ENCODE measurements at places on chromosomes 7 and 10. TPM values are rescaled to one million over a fixed set of nuclear protein-coding genes. Genes with fewer than 3 reads are reported as not detected.

Gene PARD3
- total RNA-seq, result 53.4 TPM

Gene NPFFR1
- not detected for total RNA-seq

Gene ACSM6
- total RNA-seq, result not detected

DNA sequence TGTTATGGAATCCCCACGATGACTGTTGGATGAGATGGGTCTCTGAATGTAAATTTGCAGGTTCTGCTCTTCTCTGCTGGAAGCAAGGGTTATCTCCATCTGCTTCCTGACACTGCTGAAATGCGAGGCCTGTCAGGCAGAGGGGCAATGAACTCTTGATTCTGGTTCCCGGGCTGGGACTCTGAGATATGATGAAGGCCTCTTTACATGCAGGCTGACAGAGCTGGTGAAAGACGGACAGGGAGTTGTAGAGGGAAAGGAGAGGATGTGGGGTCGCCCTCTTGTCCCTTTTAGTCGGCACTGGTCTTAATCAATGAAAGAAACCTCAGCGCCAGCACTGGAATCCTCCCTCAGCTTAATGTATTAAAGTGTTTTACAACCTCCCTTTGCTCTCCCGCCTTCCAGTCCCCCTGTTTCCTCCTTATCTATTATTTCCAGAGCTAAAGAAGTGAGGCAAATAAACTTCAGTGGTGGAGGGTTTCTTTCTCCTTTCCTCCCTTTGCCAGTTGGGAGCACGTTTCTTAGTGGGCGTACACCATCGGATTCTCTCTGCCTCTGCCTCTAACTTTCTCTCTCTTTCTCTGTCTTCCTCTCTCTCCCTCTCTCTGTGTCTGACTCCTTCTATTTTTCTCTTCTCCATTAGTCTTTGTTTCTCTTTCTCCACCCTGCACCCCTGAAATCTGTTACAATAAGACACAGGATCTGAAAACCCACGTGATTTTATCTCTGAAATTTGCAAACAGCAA lies 145.6 kb downstream of the BAMBI start:
- no peaks in the 10 kb centered on the region for H3K27me3 ChIP-seq
- no peaks in the 10 kb centered on the region for H3K36me3 ChIP-seq
- no peak overlapping the region for H3K27ac ChIP-seq
- no peaks in the 10 kb centered on the region for H3K4me1 ChIP-seq
- H3K4me3 ChIP-seq, result no peak overlapping the region

- H3K27ac ChIP-seq, result no peak within 1 kb of the TSS
- DNase-seq, result no peak
- H3K36me3 ChIP-seq, result no peaks in the 10 kb centered on the region
- peaks cover 76% of the 10 kb centered on the region for H3K27me3 ChIP-seq
- H3K4me3 ChIP-seq, result no peak within 1 kb of the TSS
Measured at GRCh38 chr7:101180130-101180755, at the start of gene NAT16. Gene NAT16 (minus strand): TSS chr7:101180293. CDS start chr7:101174807, 5,486 bp downstream.

DNA sequence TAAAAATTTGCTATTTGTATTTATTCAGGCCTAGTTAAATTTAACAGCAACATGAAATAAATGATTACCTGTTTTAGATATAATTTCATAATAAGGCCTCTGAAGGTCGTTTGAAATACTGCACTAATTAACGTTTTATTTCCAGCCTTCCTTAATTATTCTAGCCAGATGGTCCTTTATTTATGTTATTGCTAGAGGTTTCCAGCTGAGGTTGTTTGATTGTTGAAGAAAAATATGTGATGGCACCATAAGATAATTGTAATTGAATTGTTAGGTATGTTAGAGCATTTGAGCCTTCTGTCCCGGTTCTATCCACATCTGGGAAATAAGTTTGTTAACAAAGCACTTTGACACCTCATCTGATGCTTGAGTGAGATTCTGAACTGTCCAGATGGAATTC lies 556.1 kb downstream of the ATRNL1 start:
- DNase-seq, result no peak
- H3K4me3 ChIP-seq, result no peak overlapping the region
- H3K27me3 ChIP-seq, result no peaks in the 10 kb centered on the region

DNA sequence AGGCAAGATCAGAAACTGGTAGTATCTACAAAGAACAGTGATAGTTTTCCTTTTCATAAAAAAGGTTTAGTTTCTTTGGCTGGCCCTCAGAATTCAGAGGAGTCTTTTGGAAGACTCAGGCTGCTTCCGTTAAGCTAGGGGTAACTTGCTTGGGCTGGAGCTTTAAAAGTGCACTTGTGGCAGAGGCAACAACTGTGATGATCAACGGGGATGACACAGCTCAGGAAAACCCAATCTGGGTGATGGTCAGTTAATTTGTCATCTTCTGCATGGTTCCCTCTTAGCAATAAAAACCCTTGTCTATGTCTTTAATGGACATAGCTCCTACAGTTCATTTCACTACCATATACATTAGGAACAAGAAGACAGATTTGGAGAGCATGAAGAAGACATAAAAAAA lies 46.7 kb downstream of the SGMS1 start:
- no peak overlapping the region for H3K4me3 ChIP-seq
- no peak for DNase-seq
- no peaks in the 10 kb centered on the region for H3K36me3 ChIP-seq
- H3K4me1 ChIP-seq, result peaks cover 57% of the 10 kb centered on the region
- H3K27ac ChIP-seq, result no peak overlapping the region

DNA sequence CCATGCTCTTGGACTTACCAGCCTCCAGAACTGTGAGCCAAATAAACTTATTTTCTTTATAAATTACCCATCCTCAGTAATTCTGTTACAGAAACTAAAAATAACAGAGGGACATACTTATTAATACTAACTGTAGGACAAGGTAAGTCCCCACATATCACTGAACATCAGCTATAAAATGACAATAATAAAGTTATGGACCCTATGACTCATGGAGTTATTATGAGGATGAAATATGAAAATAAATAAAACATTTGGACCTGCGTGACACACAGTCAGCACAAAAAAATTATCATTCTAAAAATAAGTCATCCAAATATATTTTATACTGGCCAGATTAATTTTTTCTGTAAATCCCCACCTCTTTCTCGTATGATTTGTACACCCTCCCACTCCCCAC lies 34.9 kb upstream of the ELAPOR2 start:
- DNase-seq, result no peak
- H3K4me1 ChIP-seq, result no peaks in the 10 kb centered on the region
- no peaks in the 10 kb centered on the region for H3K27me3 ChIP-seq

- no peak overlapping the region for H3K27ac ChIP-seq
- H3K36me3 ChIP-seq, result no peaks in the 10 kb centered on the region
- H3K4me1 ChIP-seq, result no peaks in the 10 kb centered on the region
- no peak overlapping the region for H3K4me3 ChIP-seq
Measured at GRCh38 chr7:36006636-36007229, 146.3 kb upstream of the EEPD1 start.

DNA sequence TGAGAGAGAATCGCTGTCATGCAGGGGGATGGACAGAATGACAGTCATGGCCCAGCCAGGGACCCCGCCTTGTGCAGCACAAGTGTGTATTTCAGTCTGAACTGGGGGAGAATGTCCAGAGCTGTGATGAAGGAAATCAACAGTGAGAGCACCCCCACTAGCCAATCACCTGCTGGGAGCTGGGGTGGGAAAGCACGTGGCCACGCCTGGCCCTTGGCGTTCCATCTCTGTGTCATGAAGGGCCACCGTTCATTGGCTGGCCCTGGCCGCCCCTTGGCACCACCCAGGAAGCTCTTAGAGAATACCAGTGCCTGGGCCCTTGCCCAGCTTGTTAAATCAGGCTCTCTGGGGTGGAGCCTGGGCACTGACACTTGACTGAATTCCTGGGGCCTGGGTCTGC lies 22.8 kb downstream of the GRID1 start:
- no peaks in the 10 kb centered on the region for H3K36me3 ChIP-seq
- peaks cover 9% of the 10 kb centered on the region for H3K27me3 ChIP-seq
- H3K4me3 ChIP-seq, result no peak overlapping the region

DNA sequence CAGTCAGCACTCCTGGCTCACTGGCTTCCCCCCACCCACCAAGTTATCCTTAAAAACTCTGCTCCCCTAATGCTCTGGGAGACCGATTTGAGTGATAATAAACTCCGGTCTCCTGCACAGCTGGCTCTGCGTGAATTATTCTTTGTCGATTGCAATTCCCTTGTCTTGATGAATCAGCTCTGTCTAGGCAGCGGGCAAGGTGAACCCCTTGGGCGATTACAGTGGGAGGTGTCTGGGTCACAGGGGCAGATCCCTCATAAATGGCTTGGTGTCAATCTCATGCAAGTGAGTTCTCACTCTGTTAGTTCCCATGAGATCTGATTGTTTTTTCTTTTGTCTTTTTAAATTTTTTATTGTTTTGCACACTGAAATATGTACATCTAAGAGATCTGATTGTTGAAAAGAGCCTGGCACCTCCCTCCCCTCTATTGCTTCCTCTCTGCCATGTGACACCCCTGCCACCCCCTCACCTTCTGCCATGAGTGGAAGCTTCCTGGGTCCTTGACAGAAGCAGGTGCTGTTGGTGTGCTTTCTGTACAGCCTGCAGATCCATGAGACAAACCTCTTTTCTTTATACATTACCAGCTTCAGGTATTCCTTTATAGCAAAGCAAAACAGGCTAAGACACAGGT lies 20.5 kb downstream of the OTUD1 start:
- DNase-seq, result no peak
- H3K4me3 ChIP-seq, result no peak overlapping the region
- H3K27ac ChIP-seq, result no peak overlapping the region
- peaks cover 7% of the 10 kb centered on the region for H3K4me1 ChIP-seq

GRCh38 chr10:30587522-30588031 lies 42.0 kb downstream of the LYZL2 start:
- no peaks in the 10 kb centered on the region for H3K27me3 ChIP-seq
- peaks cover 13% of the 10 kb centered on the region for H3K4me1 ChIP-seq
- H3K36me3 ChIP-seq, result no peaks in the 10 kb centered on the region
- no peak overlapping the region for H3K4me3 ChIP-seq

- peak; percentile 79 for DNase-seq
- H3K4me3 ChIP-seq, result peak overlapping the region; percentile 51
- no peaks in the 10 kb centered on the region for H3K36me3 ChIP-seq
Measured at GRCh38 chr7:101017064-101017777, 2.7 kb upstream of the MUC17 start.

DNA sequence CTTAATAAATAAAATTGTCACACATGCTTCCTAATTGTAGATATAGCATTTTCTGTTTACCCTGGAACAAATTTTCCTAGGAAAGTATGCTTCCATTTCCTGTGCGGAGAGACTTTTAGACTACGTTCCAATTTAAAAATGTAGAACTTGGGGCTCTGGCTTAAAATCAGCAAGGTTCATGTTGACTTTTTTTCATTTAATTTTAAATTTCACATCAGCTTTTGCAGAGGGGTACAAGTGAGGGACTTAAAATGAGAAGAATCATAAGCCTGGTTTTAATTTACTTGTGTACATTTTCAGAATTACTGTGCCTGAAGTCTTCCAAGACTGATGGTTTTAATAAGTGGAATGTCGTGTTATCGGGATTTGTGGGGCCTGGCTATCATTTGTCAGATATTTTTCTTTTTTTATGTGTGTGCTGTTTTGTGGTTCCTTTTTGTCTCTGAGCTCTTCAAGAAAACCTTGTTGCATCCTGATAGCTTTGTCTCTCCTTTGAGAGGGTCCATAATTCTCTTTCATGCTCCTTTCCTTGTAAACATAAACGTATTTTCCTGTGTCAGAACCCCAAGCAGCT lies 8.8 kb upstream of the ATRNL1 start:
- no peak overlapping the region for H3K27ac ChIP-seq
- H3K27me3 ChIP-seq, result no peaks in the 10 kb centered on the region
- H3K4me1 ChIP-seq, result peaks cover 5% of the 10 kb centered on the region
- no peak overlapping the region for H3K4me3 ChIP-seq
- H3K36me3 ChIP-seq, result no peaks in the 10 kb centered on the region

DNA sequence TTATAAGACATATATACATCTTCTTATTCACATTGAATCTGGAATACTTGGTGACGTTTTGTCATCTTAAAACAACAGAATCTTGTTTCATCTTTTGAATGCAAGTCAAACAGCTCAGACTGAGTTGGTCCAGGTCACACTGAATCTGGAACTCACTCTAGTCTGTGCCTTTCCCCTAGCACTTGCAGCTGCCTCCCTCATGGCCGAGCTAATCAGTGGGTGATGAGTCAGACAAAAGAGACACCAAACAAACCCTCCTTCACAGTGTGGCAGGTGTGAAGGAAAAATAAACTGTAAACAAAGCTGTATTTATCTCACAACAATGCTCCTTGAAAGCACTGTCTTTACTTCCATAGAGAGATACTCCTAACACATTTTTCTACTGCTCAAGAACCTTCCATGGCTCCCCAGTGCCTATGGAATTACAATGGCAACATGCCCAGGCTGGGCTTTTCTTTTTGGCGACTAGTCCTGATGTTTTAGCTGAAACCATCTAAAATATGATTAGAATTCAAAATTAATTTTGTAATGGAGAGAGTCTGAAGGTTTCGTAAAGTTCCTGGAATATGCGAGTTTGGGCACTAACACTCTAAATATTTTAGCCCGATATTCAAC lies 140.0 kb downstream of the ZNF365 start:
- H3K36me3 ChIP-seq, result no peaks in the 10 kb centered on the region
- no peak overlapping the region for H3K4me3 ChIP-seq
- no peak overlapping the region for H3K27ac ChIP-seq
- no peak for DNase-seq
- H3K4me1 ChIP-seq, result no peaks in the 10 kb centered on the region

DNA sequence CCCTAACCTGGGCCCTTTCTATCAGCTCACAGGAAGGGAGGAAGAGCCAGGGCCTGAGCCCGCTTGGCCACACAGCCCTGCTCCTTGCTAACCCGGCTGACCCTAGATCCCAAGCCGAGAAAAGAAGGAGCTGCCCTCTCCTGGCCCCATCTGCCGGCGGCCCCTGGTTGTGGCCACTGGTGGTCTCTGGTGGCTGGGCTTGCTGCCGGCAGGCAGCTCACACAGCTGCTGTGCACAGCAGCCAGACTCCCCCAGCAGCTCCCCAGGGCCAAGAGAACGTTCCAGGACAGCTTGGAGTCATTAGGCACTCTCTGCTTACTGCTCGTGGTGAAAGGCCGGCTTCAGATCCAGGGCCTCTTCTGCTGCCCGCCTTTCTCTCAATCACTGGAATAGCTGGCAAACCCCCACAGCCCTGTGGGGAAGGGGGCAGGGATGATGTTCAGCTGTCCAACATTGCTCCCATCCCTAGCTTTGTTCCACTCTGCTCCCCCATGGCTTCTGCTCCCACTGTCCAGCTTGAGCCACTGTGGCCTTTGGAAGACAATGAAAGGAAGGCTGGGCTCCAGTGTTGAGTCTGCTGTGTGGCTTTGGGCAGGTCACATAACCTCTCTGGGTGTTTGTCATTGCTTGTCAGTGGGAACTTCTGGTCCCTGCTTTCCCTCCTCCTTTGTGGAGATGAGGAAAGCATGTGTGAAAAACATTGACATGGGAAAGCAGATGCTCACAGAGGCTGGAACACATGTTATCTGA lies 35.4 kb upstream of the COL13A1 start:
- no peaks in the 10 kb centered on the region for H3K4me1 ChIP-seq
- H3K4me3 ChIP-seq, result no peak overlapping the region
- peaks cover 2% of the 10 kb centered on the region for H3K27me3 ChIP-seq
- no peak overlapping the region for H3K27ac ChIP-seq

GRCh38 chr7:107870427-107871000 lies 20.5 kb upstream of the DLD start:
- DNase-seq, result no peak
- H3K27ac ChIP-seq, result no peak overlapping the region
- no peak overlapping the region for H3K4me3 ChIP-seq

Data from psoas muscle (tissue), 8 donors.